ENCODE measurements at places on chromosomes 5 and 9.

- no peak for DNase-seq
These were observed at the start of gene PAEP for GRCh38 chr9:135561391-135562234. Gene PAEP, plus strand, starts transcription at chr9:135561756.

GRCh38 chr5:154587123-154588026 lies 109.3 kb upstream of the HAND1 start:
- no peak for DNase-seq

DNA sequence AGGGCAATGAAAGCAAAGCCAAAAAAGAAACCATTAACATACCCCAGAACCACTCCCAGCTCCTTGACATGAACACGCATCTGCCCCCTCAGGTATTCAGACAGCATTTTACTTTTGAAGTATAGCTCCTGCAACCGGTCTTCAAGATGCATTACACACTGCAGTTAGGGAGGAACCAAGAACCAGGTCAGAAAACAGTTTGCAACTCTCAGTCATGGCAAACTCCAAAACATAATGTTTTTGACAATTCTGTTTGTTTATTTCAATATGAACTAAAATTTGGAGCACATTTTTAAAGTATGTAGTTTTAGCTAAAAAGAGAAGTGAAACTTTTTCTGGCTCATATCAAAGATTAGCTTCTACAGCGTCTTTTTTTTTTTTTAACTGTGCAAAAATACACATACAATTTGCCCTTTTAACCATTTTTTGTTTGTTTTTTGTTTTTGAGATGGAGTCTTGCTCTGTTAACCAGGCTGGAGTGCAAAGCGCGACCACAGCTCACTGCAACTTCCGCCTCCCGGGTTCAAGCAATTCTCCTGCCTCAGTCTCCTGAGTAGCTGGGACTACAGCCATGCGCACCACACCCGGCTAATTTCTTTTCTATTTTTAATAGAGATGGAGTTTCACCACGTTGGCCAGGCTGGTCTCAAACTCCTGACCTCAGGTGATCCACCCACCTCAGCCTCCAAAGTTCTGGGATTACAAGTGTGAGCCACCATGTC lies 12.2 kb upstream of the RAPGEF6 start:
- no peak for DNase-seq

DNA sequence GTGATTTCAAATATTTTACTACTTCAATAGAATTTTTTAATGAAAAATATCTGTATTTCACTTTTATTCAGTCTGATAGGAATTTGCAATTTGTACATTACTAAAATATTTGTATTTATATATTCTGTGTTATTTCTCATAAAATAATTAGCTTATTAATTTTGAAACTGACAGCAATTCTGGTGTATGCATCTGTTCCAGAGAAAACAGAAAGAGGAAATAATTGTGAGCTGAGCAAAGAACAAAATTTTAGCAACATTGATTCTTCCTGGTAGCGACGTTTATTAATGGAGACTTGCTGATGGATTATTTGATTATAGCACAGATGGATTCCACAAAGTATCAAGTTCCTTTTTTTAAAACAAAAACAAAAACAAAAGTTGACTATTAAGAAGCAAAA lies 61.0 kb downstream of the ST8SIA4 start:
- no peak for DNase-seq

GRCh38 chr9:106872641-106873040 lies 9.7 kb downstream of the ZNF462 start:
- DNase-seq: no peak

- no peak for DNase-seq
These were observed 732.7 kb downstream of the SEMA5A start for GRCh38 chr5:8813180-8813579.

Data from stimulated activated CD8-positive, alpha-beta memory T cell treated with anti-CD3 and anti-CD28 coated beads, Interleukin-4, amount 100 ng/mL, for 24 hours (primary cell).